ENCODE measurements at places on chromosomes 12 and 14.
A peak's percentile ranks its signal among the peaks of the same experiment; 100 is the strongest.

GRCh38 chr12:51190820-51191219, 17.9 kb upstream of the TFCP2 start:
- ATAC-seq: no peak

GRCh38 chr14:103288076-103288766, 45.8 kb upstream of the EIF5 start:
- no peak for ATAC-seq

DNA sequence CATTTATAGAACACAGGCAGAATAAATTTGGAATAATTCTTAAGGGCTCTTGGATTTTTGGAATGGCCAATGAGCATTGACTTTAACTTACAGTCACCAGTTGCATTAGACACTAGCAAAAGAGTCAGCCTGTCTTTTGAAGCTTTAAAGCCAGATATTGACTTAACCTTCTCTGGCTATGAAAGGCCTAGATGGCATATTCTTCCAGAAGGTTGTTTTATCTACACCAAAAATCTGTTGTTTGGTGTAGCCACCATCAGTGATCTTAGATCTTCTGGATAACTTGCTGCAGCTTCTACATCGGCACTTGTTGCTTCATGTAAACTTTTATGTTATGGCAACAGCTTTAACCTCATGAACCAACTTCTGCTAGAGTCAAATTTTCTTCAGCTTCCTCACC, 10.4 kb downstream of the PCNX1 start:
- ATAC-seq: no peak

- ATAC-seq: no peak
Observed at GRCh38 chr12:46400406-46400805, 27.8 kb upstream of the SLC38A2 start.

DNA sequence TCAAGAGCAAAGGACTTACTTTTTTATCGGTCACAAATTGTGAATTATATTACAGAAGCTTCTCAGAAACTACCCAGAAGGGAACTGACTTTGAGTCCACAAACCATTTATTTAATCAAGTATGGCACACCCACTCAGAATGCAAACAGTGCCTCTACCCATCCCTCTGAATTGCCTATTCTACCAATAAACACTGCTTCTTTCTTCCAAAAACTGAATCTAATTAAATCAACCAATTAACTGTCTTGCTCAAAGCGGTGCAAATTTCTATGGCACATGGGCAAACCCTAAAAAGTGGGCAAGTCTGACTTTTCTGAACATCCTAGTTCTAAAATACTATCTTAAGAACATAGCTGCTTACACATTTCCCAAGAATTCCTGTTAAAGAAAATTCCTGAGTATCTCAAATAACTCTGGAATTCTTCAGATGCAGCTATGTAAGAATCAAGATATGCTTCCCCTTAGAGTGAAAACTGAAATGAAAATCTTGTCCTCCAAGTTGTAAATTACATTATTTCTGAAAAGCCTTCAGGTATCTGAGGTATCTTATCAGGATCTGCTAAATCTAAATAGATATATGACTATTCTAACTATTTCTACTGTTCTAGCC, 4.3 kb downstream of the SPTLC2 start:
- no peak for ATAC-seq

GRCh38 chr12:69519871-69520270, 49.7 kb downstream of the FRS2 start:
- ATAC-seq: no peak

GRCh38 chr12:67748743-67749040, 100.1 kb downstream of the DYRK2 start:
- peak; percentile 32 for ATAC-seq

DNA sequence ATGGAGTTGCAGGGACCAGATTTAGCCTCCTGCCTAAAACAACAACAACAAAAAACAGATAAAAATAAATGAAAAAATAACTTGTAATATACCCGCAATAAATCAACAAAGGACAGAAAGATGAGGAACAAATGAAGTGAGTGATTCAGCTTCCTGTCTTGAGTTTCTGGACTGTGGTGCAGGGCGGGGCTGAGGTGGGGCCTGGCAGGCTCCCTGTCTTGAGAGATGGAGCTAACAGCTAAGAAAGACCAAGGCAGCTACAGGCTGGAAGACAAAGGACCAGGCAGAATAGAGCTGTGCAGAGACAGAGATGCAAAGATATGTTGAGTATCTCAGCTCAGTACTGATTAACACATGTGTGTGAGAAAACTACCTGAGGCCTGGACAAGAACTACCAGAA, 879.2 kb downstream of the AACS start:
- no peak for ATAC-seq

GRCh38 chr14:80202888-80203562, 8.3 kb downstream of the DIO2 start:
- ATAC-seq: no peak

- no peak for ATAC-seq
Observed at GRCh38 chr12:28966046-28966780, 182.9 kb upstream of the FAR2 start.

- no peak for ATAC-seq
Observed at GRCh38 chr12:19893514-19893913, 454.2 kb downstream of the AEBP2 start.

DNA sequence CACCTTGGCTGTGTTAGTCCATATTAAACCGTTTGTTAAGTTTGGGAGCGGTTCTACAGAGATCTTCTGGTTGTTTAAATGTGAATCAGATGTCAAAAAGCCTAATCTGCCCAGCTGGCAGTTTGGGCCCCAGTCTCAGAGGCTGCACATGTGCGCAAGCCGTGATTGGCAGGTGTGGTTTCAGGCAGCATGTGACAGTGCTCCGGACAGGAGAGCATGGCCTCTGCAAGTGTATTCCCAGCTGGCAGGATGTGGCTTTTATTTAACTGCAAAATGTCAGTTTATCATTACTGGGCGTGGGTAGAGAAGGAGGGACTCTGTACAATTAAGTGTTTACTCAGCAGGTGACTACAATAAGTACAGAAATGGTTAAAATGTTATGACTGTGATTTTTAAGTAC, 77.5 kb downstream of the PELI2 start:
- ATAC-seq: peak; percentile 78

GRCh38 chr12:49966511-49967041, 4.9 kb downstream of the AQP5 start:
- no peak for ATAC-seq

DNA sequence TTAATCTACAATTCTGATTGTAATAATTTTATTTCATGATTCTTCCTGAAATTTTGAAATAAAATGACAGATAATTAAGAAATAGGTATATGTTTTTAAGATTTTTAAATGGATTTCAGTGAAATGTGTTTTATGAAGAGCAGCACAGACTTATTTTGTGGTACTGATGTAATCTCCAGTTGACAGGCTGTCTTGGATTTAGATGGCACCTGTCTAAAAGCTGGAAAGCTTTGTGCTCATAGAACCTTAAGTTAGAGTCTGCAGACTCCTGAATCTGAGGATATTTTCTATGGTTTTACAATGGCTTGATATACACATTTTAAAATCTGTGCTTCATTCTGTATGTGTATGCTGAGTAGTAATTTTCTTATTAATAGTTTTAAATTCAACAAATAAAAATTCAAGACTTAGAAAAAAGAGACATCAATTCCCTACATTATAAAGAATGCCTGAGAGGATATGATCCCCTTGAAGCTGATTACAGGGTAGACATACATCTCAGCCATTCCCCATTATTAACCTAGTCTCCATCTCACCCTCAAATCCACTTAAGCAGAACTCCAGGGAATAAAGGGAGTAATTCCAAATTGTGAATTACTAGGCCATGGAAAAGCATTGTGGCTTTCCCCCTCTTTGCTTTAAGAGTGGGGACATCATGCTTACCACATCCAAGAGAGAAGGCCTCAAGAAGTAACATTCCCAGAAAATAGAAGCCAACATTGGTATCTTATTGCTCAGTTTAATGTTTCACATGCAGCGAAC, 33.7 kb upstream of the ACSS3 start:
- ATAC-seq: no peak

GRCh38 chr12:50275556-50275955, 7.8 kb downstream of the LIMA1 start:
- ATAC-seq: no peak

GRCh38 chr12:31246470-31246850, 79.5 kb downstream of the SINHCAF start:
- no peak for ATAC-seq

- peak; percentile 52 for ATAC-seq
Observed at GRCh38 chr14:68977718-68978171, 1.4 kb downstream of the ACTN1 start.

DNA sequence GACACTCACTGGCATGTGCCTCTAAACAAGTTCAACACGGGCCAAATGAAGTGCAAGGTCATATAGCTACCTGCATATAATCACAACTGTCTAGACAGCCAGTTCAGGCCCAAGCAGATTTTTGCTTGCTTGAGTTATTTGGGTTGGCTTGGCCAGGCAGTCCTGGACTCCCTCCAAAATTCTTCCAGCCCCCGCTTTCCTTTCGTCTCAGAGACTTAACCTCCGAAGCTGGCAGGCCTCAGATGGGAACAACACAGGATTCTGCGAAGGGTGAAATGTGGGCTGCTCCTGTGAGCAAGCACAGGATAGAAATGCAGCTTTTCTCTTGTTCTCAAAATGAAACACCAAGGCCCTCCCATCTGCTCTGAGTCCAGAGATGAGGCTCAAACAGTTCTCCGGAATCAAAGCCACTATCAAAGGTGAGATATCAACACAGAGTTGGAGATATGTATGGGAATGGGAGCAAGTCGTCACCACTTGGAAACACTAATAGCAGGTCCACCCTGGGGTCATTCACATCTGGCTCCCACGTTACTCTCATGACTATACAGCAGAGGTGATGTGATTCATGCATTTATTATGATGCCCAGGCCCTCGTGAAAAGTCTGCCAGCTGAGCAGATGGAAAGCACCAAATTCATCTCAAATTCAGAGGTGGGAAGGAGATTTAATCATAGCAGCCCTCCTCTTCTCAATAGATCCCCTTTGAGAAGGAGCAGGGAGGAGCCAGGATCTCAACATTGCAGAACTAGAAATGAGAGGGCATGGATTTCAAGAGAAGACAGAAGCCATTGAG, 389.8 kb downstream of the NUAK1 start:
- ATAC-seq: no peak

DNA sequence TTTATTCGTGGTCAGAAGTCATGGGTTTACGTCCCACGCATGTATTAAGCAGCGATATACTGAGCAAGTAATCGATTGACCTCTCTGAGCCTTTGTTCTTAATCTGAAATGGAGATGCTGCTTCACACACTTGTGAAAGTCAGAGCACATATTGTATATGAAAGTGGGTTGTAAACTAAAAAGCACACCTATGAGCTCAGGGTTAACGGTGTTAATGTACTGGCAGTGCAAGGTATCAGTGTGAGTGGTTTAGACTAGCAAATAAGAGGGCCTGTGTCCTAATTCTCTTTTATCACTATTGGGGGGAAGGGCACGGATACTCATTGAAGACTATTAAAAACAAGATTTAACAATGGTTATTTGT, 676 bp downstream of the MRPL42 start:
- peak; percentile 31 for ATAC-seq

DNA sequence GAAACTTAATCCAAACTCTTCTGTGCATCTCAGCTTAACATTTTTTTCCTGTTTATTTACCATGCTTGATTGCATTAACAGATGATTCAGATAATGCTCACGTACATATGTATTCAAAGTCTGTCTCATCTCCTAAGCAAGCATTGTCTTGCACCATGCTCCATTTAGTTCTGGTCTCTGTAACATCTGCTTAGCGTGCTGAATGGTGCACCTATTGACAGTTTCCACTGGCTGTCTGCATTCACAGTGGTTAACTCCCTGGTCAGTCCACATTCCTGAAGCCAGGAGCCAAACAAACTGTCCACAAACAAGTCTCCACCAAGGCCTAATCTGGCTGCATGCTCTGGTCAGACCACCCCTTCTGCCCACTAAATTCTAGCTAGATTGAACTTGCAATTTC, 83.9 kb downstream of the KNTC1 start:
- no peak for ATAC-seq

GRCh38 chr14:74685056-74685455, 27.8 kb downstream of the AREL1 start:
- ATAC-seq: no peak

GRCh38 chr12:60093428-60093827, 497.6 kb downstream of the SLC16A7 start:
- no peak for ATAC-seq
